ENCODE measurements at places on chromosomes 2 and 18.
A peak's percentile ranks its signal among the peaks of the same experiment; 100 is the strongest.

GRCh38 chr2:60066096-60066839, 487.2 kb downstream of the BCL11A start:
- H3K4me3 ChIP-seq, result no peak overlapping the region
- H3K4me1 ChIP-seq, result no peaks in the 10 kb centered on the region
- H3K36me3 ChIP-seq, result no peaks in the 10 kb centered on the region
- H3K27me3 ChIP-seq, result no peaks in the 10 kb centered on the region
- no peak for DNase-seq

DNA sequence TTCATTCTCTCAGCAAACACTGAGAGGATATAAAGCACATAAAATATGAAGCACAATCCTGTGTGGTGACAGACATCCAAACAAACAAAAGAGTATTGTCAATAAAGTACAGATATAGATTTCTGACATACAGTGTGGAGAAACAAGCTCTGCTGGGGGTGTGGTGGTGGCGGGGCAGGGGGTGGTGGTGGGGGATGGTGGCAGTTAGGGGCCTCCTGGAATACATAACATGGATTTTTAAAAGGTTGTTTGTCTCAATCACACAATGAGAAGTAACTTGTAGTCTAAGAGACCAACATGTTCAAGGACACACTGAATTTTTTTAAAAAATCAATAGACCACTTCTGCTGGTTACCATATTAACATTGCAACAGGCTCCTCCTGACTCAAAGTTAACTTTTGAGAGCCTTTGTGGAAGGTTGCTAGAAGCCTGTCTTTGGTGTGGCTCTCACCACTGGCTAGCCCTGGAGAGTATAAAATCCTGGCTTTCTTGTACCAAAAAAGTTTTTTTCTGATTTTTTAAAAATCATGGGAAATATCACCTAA, 1197.4 kb downstream of the SUCLG1 start:
- H3K27me3 ChIP-seq, result no peaks in the 10 kb centered on the region
- H3K27ac ChIP-seq, result no peak overlapping the region
- no peaks in the 10 kb centered on the region for H3K36me3 ChIP-seq
- H3K4me3 ChIP-seq, result no peak overlapping the region

GRCh38 chr2:188577231-188577630, 285.6 kb downstream of the GULP1 start:
- no peak for DNase-seq
- no peak overlapping the region for H3K4me3 ChIP-seq
- no peaks in the 10 kb centered on the region for H3K4me1 ChIP-seq
- H3K27ac ChIP-seq, result no peak overlapping the region

- H3K4me1 ChIP-seq, result no peaks in the 10 kb centered on the region
- H3K27me3 ChIP-seq, result no peaks in the 10 kb centered on the region
- H3K4me3 ChIP-seq, result no peak overlapping the region
- H3K36me3 ChIP-seq, result no peaks in the 10 kb centered on the region
These were observed 736.3 kb upstream of the ACVR2A start for GRCh38 chr2:147108548-147108947.

- DNase-seq, result no peak
- no peaks in the 10 kb centered on the region for H3K27me3 ChIP-seq
- no peaks in the 10 kb centered on the region for H3K36me3 ChIP-seq
- H3K4me1 ChIP-seq, result no peaks in the 10 kb centered on the region
These were observed 9.7 kb downstream of the ECEL1 start for GRCh38 chr2:232477751-232478510.

GRCh38 chr2:14779252-14779651, 146.7 kb downstream of the LRATD1 start:
- no peaks in the 10 kb centered on the region for H3K4me1 ChIP-seq
- H3K4me3 ChIP-seq, result no peak overlapping the region
- no peak overlapping the region for H3K27ac ChIP-seq
- no peaks in the 10 kb centered on the region for H3K36me3 ChIP-seq
- no peaks in the 10 kb centered on the region for H3K27me3 ChIP-seq
- no peak for DNase-seq

GRCh38 chr2:147636238-147636882, 208.5 kb upstream of the ACVR2A start:
- no peak overlapping the region for H3K27ac ChIP-seq
- H3K36me3 ChIP-seq, result no peaks in the 10 kb centered on the region
- no peak overlapping the region for H3K4me3 ChIP-seq
- no peak for DNase-seq
- no peaks in the 10 kb centered on the region for H3K4me1 ChIP-seq

- no peaks in the 10 kb centered on the region for H3K36me3 ChIP-seq
- no peak overlapping the region for H3K4me3 ChIP-seq
- H3K27ac ChIP-seq, result peak overlapping the region; percentile 78
- H3K4me1 ChIP-seq, result peaks cover 13% of the 10 kb centered on the region
- H3K27me3 ChIP-seq, result no peaks in the 10 kb centered on the region
These were observed 326.1 kb upstream of the HS6ST1 start for GRCh38 chr2:128644718-128645256.

DNA sequence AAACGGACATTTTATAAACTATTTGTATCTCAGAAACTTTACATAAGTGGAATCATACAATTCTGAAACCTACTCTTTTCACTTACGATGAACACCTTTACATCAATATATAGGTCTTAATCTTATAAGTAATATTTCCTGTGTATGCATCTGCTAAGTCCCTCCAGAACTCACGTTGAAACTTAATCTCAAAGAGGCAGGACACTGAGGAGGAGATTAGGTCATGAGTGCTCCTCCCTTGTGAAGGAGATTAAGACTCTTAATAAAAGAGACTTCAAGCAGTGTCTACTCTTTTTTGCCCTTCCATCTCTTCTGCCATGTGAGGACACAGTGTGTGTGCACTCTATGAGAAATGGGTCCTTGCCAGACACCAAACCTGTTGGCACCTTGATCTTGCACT, 94.7 kb upstream of the CDKL4 start:
- no peak overlapping the region for H3K4me3 ChIP-seq
- no peak overlapping the region for H3K27ac ChIP-seq
- H3K27me3 ChIP-seq, result no peaks in the 10 kb centered on the region
- no peaks in the 10 kb centered on the region for H3K36me3 ChIP-seq
- H3K4me1 ChIP-seq, result peaks cover 6% of the 10 kb centered on the region

DNA sequence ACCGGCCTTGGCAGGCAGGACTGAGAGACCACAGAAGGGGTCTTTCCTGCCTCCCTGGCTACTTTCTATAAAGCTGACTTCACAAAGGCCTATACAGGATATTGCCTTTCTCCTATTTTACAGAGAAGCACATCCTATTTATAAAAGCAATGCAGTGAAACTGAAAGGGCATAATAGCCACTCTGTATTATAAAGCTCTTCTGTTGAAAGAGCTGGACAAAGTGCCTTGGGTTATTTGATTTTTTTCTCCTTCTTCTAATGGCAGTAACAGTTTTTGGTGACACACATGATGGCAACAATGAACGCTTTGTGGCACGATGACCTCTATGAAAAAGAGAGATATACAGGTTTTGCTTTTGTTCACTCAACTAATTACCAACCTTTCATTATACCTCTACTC, 281.1 kb downstream of the ZNF516 start:
- no peak overlapping the region for H3K27ac ChIP-seq
- no peaks in the 10 kb centered on the region for H3K36me3 ChIP-seq
- no peaks in the 10 kb centered on the region for H3K27me3 ChIP-seq
- no peak for DNase-seq
- H3K4me1 ChIP-seq, result no peaks in the 10 kb centered on the region

DNA sequence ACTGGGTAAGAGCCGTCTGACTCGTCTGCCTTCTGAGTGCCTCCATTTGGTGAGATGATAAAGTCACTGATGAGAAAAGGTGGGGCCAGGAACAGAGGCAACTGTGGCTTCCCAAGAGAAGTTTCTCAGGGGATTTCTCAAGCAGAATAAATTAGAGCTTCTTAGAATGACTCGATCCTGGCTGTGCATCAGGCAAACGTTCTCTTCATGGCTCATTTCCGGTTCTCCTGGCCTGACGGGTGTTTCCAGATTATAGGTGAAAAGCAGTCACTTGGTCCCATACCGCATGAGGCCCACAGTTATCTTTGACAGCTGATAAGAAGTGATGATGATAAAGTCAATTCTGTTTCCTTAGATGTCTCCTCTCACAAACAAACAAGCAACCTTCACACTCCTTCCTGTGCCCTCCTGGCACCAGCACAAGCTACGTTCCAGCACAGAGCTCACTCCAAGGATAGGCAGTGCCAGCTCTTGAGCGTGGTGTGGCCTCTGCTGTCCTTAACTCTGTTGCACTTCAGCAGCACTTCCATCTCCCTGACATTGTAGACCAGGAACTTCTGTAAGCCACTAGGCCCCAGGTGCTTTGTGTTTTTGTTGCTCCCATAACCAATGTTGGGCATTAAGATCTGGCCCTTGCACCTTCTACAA, 37.8 kb upstream of the KCNF1 start:
- H3K36me3 ChIP-seq, result no peaks in the 10 kb centered on the region
- no peaks in the 10 kb centered on the region for H3K27me3 ChIP-seq
- no peaks in the 10 kb centered on the region for H3K4me1 ChIP-seq

GRCh38 chr2:191051177-191051576, 37.2 kb upstream of the STAT1 start:
- H3K27me3 ChIP-seq, result no peaks in the 10 kb centered on the region
- H3K36me3 ChIP-seq, result no peaks in the 10 kb centered on the region
- H3K4me1 ChIP-seq, result no peaks in the 10 kb centered on the region
- H3K27ac ChIP-seq, result no peak overlapping the region
- no peak overlapping the region for H3K4me3 ChIP-seq

GRCh38 chr2:240183875-240184590, 43.6 kb upstream of the OTOS start:
- no peak overlapping the region for H3K27ac ChIP-seq
- no peak overlapping the region for H3K4me3 ChIP-seq
- no peak for DNase-seq
- H3K36me3 ChIP-seq, result no peaks in the 10 kb centered on the region

- DNase-seq, result no peak
- H3K4me3 ChIP-seq, result no peak overlapping the region
- no peaks in the 10 kb centered on the region for H3K27me3 ChIP-seq
- H3K36me3 ChIP-seq, result no peaks in the 10 kb centered on the region
- H3K27ac ChIP-seq, result no peak overlapping the region
- no peaks in the 10 kb centered on the region for H3K4me1 ChIP-seq
These were observed 71.2 kb downstream of the CERKL start for GRCh38 chr2:181585732-181586131.

- no peak overlapping the region for H3K27ac ChIP-seq
- H3K4me1 ChIP-seq, result no peaks in the 10 kb centered on the region
- H3K4me3 ChIP-seq, result no peak overlapping the region
- H3K27me3 ChIP-seq, result no peaks in the 10 kb centered on the region
- no peak for DNase-seq
- no peaks in the 10 kb centered on the region for H3K36me3 ChIP-seq
These were observed 45.5 kb upstream of the NABP1 start for GRCh38 chr2:191632426-191632825.

DNA sequence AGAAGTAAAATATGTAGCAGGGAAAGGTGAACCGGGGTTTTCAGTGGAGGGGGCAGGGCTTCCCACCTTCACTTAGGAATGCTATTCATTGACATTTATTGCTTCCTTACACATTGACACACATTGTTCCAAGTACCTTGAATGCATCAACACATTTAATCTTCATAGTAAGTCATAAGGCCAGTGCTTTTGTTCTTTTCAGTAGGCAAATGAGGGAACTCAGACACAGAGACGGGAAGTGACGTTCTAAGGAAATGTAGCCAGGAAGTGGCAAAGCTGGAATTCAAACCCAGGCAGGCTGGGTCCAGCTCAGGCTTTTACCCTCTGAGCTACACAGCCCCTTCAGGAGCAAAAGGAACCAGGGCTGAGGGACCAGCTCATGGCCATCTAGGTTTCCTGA, 20.7 kb downstream of the BMP10 start:
- H3K27ac ChIP-seq, result no peak overlapping the region
- H3K4me3 ChIP-seq, result no peak overlapping the region
- DNase-seq, result no peak
- no peaks in the 10 kb centered on the region for H3K36me3 ChIP-seq
- H3K4me1 ChIP-seq, result no peaks in the 10 kb centered on the region

- H3K4me1 ChIP-seq, result no peaks in the 10 kb centered on the region
- no peak overlapping the region for H3K27ac ChIP-seq
- no peak overlapping the region for H3K4me3 ChIP-seq
- no peaks in the 10 kb centered on the region for H3K27me3 ChIP-seq
- peaks cover 3% of the 10 kb centered on the region for H3K36me3 ChIP-seq
These were observed 65.9 kb downstream of the NBEAL1 start for GRCh38 chr2:203080447-203081045.
